KBM-7 (cell line): ENCODE measurements at places on chromosomes 1 and 21.

DNA sequence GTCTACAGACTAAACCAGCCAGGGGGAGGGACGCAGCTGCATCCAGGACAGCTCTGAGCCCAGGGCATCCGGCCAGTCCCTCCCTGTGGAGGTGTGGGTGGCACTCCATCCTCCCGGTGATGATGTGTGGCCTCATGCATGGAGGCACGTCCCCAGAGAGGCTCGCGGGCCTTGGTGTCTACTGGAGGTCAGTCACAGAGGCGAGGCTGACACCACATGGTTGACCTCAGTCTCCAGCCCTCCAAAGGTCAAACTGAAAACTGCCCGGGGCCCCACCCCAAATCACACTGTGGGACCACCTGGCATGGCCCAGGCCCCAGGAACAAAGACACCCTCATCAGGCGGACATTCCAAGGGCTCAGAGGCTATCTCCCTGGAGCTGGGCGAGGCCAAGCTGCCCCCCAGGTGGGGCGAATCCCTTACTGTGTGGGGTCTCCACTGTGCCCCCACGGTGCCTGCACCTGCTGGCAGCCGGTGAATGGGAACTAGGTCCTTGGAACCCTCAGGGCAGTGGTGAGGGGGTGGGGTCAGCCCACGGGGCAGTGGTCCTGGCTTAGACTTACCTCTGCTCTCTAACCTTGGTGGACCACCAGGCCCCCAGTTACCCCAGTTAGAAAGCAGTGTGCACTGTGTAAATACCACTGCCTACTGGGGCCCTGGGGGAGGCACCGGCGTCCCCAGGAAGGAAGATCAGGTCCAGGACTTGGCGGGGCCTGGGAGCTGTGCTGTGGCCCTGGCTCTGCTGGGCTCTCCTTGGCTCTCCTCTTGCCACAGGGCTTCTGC, 49.1 kb downstream of the TRPM2 start:
- no peak for DNase-seq

- DNase-seq, result no peak
Observed at GRCh38 chr1:110639724-110640386, 33.7 kb upstream of the KCNA2 start.

- no peak for DNase-seq
Observed at GRCh38 chr1:51302270-51302669, 28.1 kb downstream of the TTC39A start.

- peak; percentile 29 for DNase-seq
Observed at GRCh38 chr1:94946886-94947285, 20.0 kb upstream of the CNN3 start.
